Lung microvascular endothelial cell (primary cell): ENCODE measurements at places on chromosomes 7 and 10. TPM values are rescaled to one million over a fixed set of nuclear protein-coding genes. Genes with fewer than 3 reads are reported as not detected.

GRCh38 chr7:134298902-134299683, 17.6 kb downstream of the SLC35B4 start:
- peak; percentile 17 for DNase-seq

- DNase-seq: peak; percentile 74
Measured at GRCh38 chr7:38374507-38374906, 101.1 kb upstream of the TARP start.

Gene ZNF117
- 2.6 and 3.1 TPM in 2 replicates for total RNA-seq

Gene OIT3
- under 0.01 TPM in 2 replicates for total RNA-seq

Gene IDI1
- total RNA-seq: 49.0 and 56.2 TPM in 2 replicates

GRCh38 chr10:34124522-34125035, 690.5 kb downstream of the PARD3 start:
- peak; percentile 62 for DNase-seq
